ENCODE measurements at places on chromosomes 5 and 9. TPM values are rescaled to one million over a fixed set of nuclear protein-coding genes. Genes with fewer than 3 reads are reported as not detected.

Gene SPINK7
- not detected for total RNA-seq

GRCh38 chr5:39175273-39175955 is 43.9 kb downstream of the FYB1 start:
- H3K27ac ChIP-seq = peak overlapping the region; percentile 97
- peaks cover 5% of the 10 kb centered on the region for H3K36me3 ChIP-seq
- peak; percentile 65 for DNase-seq
- no peaks in the 10 kb centered on the region for H3K27me3 ChIP-seq
- peak overlapping the region; percentile 74 for H3K4me3 ChIP-seq

DNA sequence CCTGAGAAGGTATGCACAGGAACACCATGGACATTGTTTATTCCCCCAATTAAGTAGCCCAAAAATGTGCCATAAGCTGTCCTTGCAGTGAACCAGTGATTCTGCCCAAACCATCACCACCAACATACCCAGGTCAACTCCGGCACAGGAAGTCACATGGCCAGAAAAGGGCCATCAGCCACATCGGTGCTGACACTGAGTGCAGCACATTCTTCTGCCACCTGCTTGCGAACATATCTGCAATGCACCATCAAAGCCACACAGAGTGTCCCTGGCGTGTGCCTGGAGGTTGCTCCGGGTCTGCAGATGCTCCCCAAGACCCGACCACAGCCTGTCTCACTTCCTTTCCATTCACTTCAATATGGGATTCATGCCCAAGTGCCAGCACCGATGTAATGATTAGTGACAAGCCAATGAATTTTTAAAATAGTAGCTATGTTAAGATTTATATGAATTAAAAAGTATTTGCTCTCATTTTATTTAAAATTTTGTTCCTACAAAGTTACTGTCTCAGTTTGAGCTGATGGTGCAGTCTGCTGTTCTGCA is 37.6 kb downstream of the SYK start:
- H3K4me1 ChIP-seq = no peaks in the 10 kb centered on the region
- H3K36me3 ChIP-seq = no peaks in the 10 kb centered on the region
- peaks cover 6% of the 10 kb centered on the region for H3K27me3 ChIP-seq
- H3K27ac ChIP-seq = no peak overlapping the region
- no peak overlapping the region for H3K4me3 ChIP-seq

DNA sequence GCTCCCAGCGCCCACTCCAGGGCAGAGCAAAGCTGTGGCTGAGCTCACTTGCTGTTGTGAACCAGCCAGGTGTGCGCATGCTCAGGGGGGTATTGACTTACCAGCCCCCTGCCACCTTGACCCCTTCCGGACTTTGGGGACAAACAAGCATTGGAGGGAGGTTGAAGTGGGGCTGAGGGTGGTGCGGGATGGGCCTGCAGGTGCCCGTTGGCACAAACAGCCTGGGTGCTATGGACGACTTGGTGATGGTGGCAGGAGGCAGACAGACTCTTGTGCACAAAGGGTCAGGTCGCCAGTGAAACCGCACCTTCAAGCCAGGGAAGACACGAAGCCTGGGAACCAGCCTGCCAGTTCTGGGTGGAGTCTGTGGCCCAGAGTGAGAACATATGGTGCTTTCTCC is 858.5 kb upstream of the PTPRD start:
- DNase-seq = no peak
- no peaks in the 10 kb centered on the region for H3K27me3 ChIP-seq
- no peaks in the 10 kb centered on the region for H3K36me3 ChIP-seq
- H3K27ac ChIP-seq = no peak overlapping the region

Gene TRIM7
- total RNA-seq = 2.4 TPM

Gene PSD2
- not detected for total RNA-seq

Gene PLPP6
- total RNA-seq = 4.3 TPM

Gene KCNIP1
- total RNA-seq = not detected
